ENCODE measurements at places on chromosomes 6 and 20. TPM values are rescaled to one million over a fixed set of nuclear protein-coding genes. Genes with fewer than 3 reads are reported as not detected.

DNA sequence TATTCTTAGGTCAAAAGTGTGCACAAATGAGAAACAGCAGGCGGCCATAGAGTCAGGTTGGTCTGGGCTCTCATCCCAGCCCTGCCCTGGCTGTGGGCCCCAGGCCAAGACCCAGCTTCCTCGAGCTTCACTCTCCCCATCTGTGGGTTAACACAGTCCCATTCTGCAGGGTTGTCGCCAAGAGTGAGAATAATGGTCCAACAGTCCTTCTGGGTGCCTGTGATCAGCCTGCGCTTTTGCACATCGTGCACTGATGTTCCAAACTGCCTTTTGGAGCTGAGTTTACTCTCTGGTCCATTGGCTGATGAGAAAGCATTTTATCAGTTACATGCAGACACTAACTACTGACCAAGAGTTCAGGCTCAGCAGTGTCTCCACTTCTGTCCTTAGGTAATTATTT is 82.6 kb downstream of the INSM1 start:
- no peak for DNase-seq

GRCh38 chr6:37479266-37479854 is 20.3 kb downstream of the CCDC167 start:
- DNase-seq: no peak

GRCh38 chr6:31586599-31587281 is 663 bp downstream of the LST1 start:
- peak; percentile 75 for DNase-seq

DNA sequence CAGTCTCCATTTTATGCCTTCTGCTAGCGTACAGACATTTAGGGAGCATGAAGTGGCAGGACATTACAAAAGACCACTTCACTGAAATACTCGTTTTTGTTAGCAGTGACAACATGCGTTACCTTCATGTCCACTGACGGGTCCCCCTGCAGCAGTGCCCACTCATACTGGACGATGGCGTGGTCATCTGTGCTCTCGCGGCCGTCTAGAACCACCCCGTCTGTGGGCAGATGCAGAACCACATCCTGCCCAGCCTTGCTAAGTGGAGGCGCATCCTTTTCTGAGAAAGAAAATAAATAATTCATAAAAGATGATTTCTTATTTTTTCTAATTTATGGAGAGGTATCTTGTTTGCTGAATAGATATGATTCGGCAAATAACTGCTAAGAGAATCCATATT is 11.3 kb downstream of the LRP11 start:
- DNase-seq: no peak

DNA sequence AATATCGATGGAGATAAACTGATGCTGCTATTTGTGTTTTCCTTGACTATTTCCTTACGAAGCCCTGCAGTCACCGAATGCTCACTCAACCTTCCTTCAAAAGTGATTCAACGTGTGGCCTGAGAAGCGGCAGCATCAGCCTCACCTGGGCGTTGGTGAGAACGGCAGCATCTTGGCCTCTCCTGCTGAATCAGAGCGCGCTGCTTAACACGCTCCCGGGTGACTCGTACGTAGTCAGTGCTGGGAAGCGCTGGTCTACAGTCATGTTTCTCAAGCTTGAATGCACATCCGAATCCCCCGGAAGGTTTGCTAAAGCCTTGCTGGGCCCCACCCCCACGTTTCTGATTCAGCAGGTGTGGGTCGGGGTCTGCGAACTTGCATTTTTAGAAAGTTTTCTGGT is 214.1 kb upstream of the RREB1 start:
- no peak for DNase-seq

- no peak for DNase-seq
These were observed 293.5 kb downstream of the PRL start for GRCh38 chr6:22003287-22003686.

DNA sequence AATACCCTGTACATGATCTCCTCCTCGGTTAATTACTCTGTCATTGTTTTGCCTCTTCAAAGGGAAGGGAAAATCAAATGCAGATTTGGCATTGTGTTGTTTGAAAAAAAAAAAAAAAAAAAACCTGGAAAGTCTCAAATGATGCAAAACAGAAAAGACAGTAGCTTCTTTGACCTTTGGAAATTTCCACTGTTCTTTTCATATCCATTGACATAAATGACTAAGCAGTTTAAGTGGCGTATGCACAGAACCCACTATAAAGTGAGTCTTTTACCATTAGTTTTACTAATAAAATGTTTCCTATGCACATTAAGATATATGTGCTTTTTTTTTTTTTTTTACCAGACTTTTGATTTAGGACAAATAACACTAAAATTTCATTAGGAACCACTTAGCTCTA is 704.3 kb downstream of the TFAP2A start:
- no peak for DNase-seq

- no peak for DNase-seq
These were observed 141.5 kb upstream of the AGPAT4 start for GRCh38 chr6:161415302-161415855.

The GSTA3 gene
- not detected for total RNA-seq

The PLCB1 gene
- 0.82 TPM for total RNA-seq

The TFAP2D gene
- total RNA-seq: not detected

The GCNT2 gene
- total RNA-seq: 15.1 TPM

The TMEM244 gene
- not detected for total RNA-seq

The MCHR2 gene
- total RNA-seq: not detected

The SYNJ2 gene
- 0.04 TPM for total RNA-seq

The COL20A1 gene
- total RNA-seq: 3.1 TPM

Measured in Karpas-422 (cell line).